ENCODE measurements at places on chromosomes 1 and 21.

- DNase-seq = no peak
These were observed 6.3 kb upstream of the ZNF683 start for GRCh38 chr1:26378879-26379251.

GRCh38 chr1:32068957-32069588 lies 3.7 kb upstream of the TMEM39B start:
- no peak for DNase-seq

- no peak for DNase-seq
These were observed 5.6 kb upstream of the POFUT2 start for GRCh38 chr21:45293220-45293725.

- no peak for DNase-seq
These were observed 228.2 kb downstream of the DNM3 start for GRCh38 chr1:172069534-172069933.

DNA sequence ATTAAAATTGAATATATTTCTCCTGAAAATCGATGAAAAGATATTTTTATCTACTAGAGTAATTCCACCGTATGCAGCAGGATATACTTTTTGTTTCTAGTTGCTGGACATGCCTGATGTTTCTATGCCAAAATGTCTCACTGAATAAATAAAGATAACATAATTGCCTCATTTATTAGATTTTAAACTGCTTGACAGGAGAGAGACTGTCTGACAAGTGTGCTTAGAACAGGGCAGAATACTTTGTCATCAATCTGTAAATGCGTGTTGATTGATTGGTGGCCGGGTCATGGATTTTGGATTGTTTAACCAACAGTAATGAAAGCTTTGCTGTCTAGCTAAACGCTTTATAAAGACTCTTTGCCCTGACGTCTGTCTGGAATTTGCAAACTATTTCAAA lies 339.0 kb downstream of the CHRM3 start:
- DNase-seq = no peak

- no peak for DNase-seq
These were observed 495.6 kb upstream of the NEGR1 start for GRCh38 chr1:72777918-72778317.

DNA sequence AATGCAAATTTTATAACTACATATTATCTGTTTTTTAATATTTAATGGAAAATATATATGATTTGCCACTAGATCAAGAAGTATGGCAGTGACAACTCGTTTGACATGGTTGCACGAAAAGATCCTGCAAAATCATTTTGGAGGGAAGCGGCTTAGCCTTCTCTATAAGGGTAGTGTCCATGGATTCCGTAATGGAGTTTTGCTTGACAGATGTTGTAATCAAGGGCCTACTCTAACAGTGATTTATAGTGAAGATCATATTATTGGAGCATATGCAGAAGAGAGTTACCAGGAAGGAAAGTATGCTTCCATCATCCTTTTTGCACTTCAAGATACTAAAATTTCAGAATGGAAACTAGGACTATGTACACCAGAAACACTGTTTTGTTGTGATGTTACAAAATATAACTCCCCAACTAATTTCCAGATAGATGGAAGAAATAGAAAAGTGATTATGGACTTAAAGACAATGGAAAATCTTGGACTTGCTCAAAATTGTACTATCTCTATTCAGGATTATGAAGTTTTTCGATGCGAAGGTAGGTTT lies 556 bp downstream of the IFI44 start:
- no peak for DNase-seq

DNA sequence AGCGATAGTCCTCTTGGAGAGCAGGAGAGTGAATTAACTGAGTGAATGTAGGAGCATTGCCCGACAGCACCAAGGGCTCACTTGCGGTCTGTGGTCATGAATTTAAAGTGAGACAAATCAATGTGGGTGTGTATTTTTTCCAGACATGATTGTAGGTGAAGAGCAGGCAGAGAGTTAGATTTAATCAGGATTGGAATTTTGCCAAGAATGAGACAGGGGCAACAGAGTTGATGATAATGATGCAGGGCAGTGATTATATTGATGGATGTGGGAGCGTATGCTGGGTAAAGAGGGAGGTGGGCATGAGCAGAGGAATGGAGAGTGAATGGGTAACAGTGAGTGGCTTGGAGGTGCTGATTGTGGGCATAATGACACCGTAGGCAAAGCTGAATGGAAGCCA lies 20.0 kb upstream of the SYT6 start:
- DNase-seq = no peak

GRCh38 chr21:34086887-34087306 lies 13.5 kb downstream of the MRPS6 start:
- DNase-seq = no peak

GRCh38 chr1:232937741-232938375 lies 12.6 kb upstream of the NTPCR start:
- DNase-seq = no peak

Data from OCI-LY7 (cell line).